ENCODE measurements at places on chromosomes 3 and 15.

GRCh38 chr15:40927495-40927872, 1.7 kb upstream of the DLL4 start:
- DNase-seq = peak; percentile 43

DNA sequence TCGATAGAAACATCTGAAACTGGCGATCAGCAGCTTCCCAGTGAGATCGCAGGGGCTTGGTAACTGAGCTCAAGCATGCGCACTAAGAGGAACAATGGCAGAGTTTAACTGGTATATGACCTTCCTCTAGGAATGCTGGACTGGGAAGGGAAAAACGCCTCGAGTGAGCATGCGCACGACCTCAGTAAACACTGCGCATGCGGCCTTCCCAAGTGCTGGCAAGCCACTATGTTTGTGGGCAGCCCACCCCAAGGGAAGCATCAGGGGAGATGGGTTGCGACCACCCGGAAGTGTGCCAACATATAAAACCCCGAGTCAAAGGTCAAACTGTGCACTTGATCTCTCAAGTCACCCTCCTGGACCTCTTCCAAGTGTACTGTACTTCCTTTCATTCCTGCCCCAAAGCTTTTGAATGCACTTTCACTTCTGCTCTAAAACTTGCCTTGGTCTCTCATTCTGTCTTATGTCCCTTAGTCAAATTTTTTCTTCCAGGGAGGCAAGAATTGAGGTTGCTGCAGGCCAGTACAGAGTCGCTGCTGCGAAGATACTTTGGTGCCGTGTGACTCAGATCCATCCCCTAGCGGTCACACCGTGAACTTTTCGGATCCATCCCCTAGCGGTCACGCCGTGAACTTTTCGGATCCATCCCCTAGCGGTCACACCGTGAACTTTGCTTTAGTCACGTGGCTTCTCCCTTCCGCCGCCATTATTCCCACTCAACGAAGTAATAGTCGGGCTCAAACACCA, 243.3 kb downstream of the FAM43A start:
- DNase-seq = no peak

GRCh38 chr3:133038089-133038730, at the start of gene TMEM108:
TMEM108 (plus strand) TSS chr3:133038391.
- DNase-seq = peak; percentile 91

GRCh38 chr15:31372635-31373091, 46.0 kb downstream of the KLF13 start:
- peak; percentile 51 for DNase-seq

- no peak for DNase-seq
Observed at GRCh38 chr3:127765735-127766134, 56.6 kb downstream of the MGLL start.

DNA sequence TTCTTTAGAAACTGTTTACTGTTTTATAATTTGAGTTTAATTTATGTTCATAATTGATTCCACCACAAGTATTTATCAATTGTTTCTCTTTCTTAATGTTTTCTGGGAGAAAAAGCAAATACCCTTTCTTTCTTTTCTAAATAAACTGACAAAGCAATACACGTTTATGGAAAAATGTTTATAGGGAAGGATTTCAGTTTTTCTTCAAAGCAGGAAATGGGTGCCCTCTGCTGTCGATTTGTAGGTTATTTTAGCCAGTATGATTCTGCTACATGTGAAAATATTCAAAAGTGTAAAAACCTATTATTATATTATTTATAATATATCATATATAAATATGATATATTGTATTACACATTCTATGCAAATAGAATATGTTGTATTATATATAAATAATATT, 921.0 kb upstream of the ROBO1 start:
- DNase-seq = no peak
